Suprapubic skin (tissue), 4 donors: ENCODE measurements at places on chromosomes 5 and 9.
A peak's percentile ranks its signal among the peaks of the same experiment; 100 is the strongest.

GRCh38 chr9:69549310-69550202 lies 122.6 kb downstream of the APBA1 start:
- DNase-seq = no peak

DNA sequence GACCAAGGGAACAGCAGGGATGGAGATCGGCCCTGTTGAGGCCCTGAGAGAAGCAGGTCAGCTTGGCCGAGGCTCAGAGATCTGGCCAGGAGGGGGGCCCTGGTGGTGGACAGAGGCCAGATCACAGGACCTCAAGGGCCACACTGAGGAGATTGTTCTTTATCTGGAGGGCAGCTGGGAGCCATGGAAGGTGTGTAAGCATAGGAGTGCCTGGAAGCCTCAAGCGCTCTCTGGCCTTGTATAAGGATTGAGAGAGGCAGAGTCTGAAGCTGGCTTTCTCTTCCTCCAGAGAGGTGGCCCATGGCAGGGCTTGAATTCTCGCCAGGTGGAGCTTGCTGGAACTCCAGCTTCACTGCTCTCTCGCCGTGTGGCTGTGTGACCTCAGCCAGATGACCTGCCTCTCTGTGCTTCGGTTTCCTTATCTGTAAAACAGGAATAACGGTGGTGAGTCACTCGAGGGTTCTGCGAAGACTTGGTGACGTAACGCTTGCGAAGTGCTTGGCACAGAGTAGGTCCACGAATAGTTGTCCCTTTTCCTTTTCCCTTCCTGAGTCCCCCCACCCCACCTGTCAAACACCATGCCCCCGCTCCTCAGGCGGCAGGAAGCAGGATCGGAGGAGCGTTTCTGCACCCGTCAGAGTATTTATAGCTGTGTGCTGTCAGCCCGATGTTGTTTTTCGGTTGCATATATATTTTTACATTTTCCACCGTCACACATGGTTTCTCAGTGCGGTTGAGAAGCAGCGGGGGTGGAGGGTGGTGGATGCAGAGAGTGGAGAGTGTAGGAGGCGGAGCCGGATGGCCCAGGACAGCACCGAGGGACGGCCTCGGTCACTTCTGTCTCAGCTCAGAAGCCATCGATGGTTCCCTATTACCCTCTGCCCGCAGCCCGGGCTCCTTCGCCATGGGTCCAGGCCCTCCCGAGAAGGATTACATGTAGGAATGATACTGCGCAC lies 17.0 kb upstream of the CRB2 start:
- no peak for DNase-seq

DNA sequence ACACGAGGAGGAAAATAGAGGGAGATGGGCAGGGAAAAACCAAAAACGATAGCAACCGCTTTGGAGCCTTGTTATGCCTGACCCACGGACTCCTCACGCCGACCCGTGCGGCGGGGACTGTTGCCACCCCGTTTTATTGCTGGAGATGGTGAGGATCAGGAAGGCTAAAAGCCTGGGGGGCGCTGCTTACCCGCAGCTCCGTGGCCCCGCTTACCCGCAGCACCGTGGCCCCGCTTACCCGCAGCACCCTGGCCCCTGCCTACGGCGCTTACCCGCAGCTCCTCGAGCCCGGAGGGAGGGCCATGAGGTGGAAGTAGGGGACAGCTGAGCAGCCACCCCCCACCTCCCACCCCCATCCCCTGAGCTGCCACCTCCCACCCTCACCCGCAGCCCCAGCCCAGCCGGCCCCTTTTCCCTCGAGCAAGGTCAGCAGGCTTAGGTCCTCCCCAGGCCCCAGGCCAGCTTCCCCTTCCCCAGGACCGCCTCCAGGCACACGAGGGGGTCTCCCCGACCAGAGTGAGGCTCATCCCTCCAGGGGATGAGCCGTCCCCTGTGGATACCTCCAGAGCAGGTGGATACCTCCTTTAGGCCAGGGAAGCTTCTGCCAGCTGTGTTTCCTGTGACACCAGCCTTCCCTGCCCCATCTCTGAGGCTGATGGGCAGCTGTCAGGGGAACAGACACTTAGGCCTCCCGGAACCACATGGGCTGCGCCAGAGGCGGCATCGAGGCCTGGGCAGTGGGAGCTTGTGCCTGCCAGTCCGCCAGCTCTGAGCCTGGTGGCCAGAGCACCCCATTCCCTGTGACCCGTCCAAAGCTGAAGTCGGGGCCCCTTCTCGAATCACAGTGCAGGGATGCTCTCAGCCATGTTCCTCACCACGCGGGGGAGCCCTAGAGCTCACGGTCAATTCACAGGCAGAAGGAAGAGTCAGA lies 92.3 kb downstream of the LMX1B start:
- peak; percentile 81 for DNase-seq

DNA sequence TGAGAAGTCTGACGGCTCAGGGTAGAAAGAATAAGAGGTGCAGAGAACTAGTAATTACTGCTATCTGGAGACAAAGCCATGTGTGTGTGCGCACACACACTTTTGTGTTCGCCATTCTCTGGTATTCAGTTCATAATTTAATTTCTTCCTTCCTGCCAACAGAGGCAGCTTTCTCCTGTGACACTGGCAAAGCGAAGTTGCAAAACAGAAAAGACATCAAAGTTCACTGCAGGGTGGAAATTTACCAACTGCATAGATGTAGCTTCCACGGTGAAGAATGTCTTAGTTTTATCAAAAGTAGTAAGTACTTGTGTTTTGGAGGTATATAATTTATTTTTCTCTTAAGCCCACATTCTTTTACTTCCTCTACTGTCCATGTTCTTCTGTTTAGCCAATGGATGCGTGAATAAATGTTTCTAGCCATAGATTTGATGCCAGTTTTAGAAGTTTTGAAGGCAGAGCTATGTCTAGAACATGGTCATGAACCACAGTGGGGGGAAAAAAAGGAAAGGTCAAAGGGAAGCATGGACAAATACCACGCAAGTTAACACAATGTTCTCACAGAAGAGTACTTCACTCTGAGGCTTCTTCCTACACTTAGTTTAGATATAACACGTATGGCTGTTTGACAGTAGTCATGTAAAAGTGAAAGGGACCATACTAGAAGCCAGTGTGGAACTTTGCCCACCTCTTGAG lies 536.5 kb upstream of the GRIA1 start:
- DNase-seq = no peak

DNA sequence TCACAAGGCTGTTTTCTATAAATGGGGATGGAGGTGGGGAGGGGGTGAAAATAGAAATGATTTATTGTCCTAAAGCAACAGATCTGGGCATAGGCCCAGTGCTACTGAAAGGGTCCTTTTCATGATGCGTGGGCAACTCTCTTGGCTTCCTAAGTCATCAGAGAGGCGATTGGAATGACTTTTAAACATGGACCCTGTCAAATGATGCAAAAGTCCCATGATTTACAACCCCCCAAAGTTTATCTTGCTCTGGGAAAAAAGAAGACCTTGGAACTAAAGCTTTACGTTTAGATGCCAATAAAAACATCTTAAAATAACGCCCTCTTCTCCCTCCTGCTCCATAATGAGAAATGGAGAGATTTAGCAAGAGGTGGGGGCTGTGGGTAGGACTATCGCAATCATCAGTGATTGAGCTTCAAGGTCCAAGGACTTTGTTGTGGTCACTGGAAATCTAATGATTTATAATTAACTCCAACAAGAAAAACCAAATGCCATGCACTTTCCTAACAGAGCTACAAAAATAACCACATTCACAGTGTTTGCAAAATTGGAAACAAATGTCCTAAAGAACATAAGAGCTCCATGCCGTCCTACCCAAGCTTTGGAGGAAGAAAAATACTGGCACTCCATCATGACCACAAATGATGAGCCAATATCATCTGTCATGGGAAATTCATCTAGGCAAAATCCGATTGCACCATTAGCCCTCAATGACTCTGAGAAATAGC lies 167.5 kb upstream of the CLINT1 start:
- no peak for DNase-seq

DNA sequence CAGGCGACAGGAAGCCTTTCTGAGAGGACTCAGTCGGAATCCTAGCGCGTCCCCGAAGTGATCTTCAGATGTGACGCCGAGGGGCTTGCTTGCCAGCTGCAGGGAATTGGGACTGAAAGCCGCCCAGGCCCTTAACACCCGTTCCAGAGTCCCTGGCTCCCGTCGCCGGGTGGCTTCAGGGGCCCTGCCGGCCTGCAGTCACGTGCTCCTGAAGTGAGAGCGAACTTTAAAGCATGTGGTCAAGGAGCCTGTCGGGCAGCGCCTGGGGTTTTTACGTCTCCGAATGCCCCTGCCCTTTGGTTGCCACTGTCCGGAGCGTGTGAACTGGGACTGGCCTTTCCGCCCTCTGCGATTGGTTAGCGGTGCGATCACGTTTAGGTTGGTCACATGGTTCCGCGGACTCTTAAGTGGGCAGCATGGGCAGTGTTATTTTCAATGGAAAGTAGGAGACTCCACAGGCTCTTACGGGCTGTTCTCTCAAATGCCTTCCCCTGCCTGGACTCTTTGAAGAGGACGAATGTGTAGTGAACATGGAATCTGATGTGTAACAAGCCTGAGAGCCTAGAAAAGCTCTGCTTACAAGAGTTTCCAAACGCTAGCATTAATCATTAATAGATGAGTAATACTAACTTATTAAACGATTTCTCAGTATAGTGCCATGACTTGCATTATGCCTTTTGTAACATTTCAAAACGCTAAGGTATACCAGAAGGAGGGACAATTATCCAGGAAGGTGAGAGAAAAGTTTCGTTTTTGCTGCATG lies 1.9 kb downstream of the VLDLR start:
- peak; percentile 61 for DNase-seq

GRCh38 chr5:36796155-36796554 lies 80.4 kb upstream of the NIPBL start:
- no peak for DNase-seq
